ENCODE measurements at places on chromosomes 16 and 17. TPM values are rescaled to one million over a fixed set of nuclear protein-coding genes. Genes with fewer than 3 reads are reported as not detected.

GRCh38 chr16:31874366-31875111, 932 bp downstream of the ZNF267 start:
- peak; percentile 43 for DNase-seq

Gene CX3CL1
- total RNA-seq: not detected

GRCh38 chr16:51390877-51391276, 239.8 kb upstream of the SALL1 start:
- no peak for DNase-seq

Gene ASIC2
- not detected for total RNA-seq

Gene ENPP7
- 0.16 TPM for total RNA-seq

DNA sequence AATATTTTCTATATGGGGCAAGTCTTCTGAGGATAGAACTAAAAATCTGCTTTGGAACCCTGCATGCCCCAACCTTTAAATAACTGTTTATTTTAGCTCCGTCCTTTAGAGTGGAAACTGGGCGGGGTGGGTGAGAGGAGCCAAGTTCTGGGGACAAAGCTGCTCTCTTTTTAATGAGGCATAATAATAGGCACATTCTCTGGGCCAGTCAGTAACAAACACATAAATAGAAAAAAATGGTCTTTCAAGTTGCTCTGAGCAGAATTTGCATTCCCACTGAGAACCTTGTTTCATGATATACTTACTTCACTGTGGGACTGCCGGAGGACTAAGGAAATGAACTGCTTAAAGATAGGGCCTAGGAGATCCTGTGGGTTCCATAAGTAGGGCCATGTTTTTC, 51.5 kb downstream of the KNOP1 start:
- DNase-seq: no peak

GRCh38 chr16:55817236-55817912, 15.5 kb downstream of the CES1 start:
- DNase-seq: no peak

All from activated T-helper 1 cell treated with anti-CD3 and anti-CD28 coated beads, Interleukin-12 subunit alpha, Interleukin-12 subunit beta, Interleukin-2, Interleukin-4 antibody, amounts not matched to agents 30 ng/mL and 10 ng/mL and 1 ng/mL, durations not matched to agents 14 hours and 24 hours and 36 hours (primary cell).